NCI-H526 treated with DMSO at 0.1 percent for 48 hours (cell line): ENCODE measurements at places on chromosomes 7 and 10.

DNA sequence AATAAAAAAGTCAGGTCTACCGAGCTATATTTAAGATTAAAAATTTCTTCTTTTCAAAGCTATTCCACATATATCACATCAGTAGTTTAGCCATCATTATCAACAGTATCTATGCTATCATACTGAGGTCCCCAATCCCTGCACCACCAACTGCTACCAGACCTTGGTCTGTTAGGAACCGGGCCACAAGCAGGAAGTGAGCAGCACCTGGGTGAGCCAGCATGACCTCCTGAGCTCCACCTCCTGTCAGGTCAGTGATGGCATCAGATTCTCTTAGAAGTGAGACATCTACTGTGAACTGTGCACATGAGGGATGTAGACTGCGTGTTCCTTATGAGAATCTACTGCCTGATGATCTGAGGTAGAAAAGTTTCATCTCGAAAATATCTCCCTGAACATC is 632.1 kb upstream of the KCND2 start:
- DNase-seq, result no peak

GRCh38 chr10:102546606-102547320 is 43.0 kb downstream of the SUFU start:
- DNase-seq, result no peak

DNA sequence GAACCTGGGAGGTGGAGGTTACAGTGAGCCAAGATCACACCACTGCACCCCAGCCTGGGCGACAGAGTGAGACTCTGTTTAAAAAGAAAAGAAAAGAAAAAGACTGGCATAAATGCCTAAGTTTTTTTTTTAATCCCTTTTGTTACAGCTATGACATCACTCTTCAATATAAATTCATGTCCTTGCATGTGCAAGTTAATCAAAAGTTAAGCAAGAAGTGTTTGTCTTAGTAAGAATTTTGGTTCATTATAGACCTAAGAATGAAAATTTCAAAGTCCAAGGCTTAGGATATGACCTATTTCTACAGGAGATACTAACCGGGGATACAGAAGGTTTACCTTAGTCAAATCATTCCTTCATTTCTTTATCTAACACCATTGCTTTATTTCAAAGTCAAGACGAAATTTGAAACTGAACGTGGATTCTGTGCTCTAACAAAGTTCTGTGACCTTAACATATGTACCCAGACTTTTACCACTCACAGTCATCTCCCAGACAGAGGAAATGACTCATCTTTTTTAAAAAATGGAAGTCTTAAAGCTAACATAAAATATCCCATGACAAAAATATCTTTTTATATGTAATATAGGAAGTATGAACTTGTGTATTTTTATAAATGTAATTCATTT is 29.3 kb upstream of the ITGB8 start:
- DNase-seq, result no peak

- DNase-seq, result no peak
These were observed 26.1 kb downstream of the PRSS58 start for GRCh38 chr7:142231716-142232115.

DNA sequence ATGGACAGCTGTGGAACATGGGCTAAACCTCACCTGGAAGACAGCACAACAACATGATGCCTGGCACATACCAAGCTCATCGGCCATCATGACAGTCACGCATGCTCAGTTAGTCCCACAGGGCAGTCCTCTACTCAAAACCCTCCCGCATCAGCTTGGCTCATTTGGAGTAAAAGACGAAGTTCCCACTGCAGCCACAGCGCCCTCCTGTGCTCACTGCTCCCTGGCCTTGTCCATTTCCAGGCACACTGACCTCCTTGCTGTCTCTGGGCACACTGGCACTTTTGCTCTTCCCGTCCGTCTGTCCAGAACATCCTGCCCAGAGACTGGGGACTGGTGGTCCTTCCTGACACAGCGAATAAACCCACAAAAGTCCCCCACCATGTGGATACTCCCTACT is 66.2 kb downstream of the LARP4B start:
- no peak for DNase-seq

- no peak for DNase-seq
These were observed 139.9 kb upstream of the COBL start for GRCh38 chr7:51456431-51457060.

- DNase-seq, result no peak
These were observed 93.8 kb downstream of the ADD3 start for GRCh38 chr10:110101464-110102144.

GRCh38 chr7:26437003-26437532 is 145.4 kb downstream of the SNX10 start:
- no peak for DNase-seq

DNA sequence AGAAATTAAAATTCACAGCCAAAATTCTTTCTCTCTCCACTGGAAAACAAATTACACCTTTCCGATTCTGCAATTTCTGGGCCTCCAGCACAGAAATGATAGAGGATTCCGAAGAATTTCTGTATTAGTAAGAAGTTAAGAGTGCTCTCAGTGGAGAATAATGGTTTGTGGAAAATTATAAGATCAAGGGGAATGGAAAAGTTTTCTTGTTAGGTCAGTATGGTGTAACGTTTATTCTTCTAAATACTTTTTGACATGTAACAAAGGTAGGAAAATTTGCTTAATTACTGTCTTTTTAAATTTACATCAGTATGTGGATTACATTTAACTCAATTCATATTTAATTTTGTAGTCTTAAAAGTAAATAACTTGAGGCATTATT is 288.3 kb upstream of the NFE2L3 start:
- no peak for DNase-seq

DNA sequence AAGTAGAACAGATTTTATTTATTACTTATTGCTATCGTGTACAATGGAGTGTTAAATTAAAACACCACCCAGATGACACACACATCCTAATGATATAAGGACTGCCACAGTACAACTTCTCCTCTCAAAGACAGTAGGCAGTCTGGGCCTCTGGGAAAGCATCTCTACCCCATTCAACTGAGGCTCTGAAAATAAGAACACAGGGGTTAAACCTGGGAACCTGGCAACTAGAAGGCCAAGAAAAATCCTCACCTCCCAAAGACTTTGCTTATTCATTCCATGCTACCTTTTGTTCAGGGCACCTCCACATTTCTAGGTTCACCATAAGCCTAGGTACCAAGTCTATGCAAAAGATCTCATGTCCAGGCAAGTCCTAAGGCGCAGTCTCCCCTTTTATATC is 125.4 kb upstream of the FEZF1 start:
- no peak for DNase-seq

DNA sequence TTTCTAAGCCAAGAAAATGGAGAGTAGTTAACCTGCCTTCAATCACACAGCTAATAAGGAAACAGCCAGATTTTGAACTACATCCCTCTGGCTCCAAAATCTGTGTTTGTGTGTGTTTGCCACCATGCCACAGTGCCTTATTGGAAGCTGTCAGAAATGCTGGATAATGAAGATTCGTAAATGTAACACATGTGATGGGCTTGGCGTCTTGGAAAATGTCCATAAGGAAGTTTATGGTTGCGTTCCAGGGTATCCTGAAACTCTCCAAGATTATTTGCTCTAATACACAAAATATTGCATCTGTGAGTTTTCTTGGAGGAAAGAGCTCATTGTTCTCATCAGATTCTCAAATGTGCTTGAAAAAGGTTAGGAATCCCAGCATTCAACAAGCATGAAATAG is 22.7 kb downstream of the MYOF start:
- no peak for DNase-seq

DNA sequence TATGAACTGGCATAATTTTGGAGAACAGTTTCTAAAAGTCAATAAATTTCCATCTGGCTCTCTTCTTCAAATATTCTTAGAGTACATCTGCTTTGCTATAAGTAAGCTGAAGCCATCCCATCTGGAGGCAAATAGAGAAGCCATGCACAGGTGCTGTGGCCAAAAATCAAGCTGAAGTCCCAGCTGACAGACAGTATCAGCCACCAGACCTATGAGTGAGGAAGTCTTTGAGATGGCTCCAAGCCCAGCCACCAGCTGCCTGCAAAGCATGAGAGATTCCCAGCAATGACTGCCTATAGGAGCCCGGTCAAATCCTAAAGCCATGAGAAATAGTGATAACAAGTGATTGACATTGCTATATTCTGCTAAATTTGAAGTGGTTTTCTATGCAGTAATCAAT is 21.7 kb upstream of the PRSS58 start:
- DNase-seq, result no peak

DNA sequence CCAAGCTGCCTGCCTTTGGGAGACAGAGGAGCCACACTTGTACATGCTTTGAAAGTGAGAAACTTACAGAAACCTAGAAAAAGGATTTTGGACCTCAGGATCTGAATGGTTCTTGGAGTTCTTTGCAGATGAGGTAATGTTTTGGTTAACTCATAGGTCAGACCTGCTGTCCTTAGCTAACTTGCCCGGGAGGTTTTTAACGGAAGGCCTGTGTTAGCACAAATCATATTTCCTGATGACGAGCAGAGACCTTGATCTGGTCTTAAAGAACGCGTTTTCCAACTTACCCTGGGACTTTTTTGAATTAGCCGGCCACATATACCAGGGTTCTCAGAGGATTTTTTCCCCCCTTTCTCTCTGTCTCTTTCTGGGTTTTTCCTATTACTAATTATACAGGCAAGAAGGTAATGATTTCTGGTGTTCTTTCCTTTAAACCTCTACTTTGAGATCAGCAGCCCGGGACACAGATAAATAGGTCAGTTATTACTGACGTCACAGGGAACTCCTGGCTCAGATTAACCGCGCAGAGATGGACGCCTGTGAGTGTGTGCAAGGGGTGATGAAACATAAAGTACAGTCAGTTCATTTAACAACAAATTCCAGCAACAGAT is 101.7 kb upstream of the KLF6 start:
- no peak for DNase-seq

DNA sequence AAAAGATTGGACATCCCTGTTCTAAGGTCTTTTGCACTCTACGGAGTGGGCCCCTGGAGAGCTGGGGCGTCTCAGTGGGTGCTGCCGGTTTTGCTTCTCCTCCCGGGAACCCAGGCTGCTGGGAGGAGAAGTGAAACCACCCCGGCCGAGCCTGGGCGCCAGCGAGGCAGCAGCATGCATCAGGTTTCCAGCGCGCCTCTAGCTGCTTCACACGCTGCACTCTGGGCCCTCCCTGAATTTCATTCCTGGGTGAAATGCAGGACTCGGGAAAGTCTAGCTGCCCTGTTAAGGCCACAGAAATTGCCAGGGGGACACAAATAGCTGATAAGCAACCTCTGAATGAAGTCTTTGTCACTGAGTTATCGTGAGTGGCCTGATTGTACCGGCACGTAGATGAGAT is 127.4 kb downstream of the TRRAP start:
- DNase-seq, result no peak

DNA sequence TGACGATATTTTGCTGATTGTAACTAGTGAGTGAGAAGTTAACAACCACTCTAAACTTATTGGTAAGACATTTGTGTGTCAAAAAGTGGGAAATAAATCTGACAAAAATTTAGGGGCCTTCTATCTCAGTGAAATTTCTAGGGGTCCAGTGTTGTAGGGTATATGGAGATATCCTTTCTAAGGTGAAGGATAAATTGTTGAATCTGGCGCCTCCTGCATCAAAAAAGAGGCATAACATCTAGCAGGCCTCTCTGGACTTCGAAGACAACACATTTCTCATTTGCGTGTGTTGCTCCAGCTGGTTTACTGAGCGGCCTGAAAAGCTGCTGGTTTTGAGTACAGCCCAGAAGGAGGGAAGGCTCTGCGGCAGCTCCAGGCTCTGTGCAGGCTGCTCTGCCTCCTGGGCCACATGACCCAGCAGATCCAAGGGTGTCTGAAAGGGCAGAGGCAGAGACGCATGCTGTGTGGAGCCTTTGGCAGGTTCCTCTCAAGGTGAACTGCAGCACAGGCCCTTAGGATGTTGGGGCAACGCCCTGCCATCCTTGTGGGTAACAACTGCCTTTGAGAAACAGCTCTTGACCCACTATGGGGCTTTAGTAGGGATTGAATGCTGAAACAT is 72.4 kb downstream of the LMBR1 start:
- DNase-seq, result no peak

- no peak for DNase-seq
These were observed 278.8 kb downstream of the TNS3 start for GRCh38 chr7:47303014-47303694.

- no peak for DNase-seq
These were observed 59.0 kb upstream of the TAS2R16 start for GRCh38 chr7:123054357-123055133.

DNA sequence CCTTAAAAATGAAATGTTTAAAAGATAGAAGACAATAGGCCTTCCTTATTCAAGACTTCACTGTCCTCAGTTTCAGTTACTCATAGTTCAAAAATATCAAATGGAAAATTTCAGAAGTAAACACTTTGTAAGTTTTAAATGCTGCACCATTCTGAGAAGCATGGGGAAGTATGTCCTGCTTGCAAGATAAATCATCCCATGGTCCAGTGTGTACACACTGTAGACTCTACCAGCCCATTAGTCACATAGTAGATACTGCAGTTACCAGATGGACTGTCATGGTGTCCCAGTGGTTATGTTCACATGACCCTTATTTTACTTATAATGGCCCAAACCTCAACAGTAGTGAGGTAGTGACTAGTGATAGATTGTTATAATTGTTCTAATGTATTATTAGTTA is 69.5 kb downstream of the PTPN12 start:
- DNase-seq, result no peak
